Activated naive CD4-positive, alpha-beta T cell (primary cell): ENCODE measurements at places on chromosomes 3 and 15.

GRCh38 chr3:21847005-21847404 is 96.0 kb upstream of the ZNF385D start:
- no peak for DNase-seq

- DNase-seq, result no peak
Observed at GRCh38 chr3:46731795-46732194, 14.1 kb upstream of the PRSS50 start.

DNA sequence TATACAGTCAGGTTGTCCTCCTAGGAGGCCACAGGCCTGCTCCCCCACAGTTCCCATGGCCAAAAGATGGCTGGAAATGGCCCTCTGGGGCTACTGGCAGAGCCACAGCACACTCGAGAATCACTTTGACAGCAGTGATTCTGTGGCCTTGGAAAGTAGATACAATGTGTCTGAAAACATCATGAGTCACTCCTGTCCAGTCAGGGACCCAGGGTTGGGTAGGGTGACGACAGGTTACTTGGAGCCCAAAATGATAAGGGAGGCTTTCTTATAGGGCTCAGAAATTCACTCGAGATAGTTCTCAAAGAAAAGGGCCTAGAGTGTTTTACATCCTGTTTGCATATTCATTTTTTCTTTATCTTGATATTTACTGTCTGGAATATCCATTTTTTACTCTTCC is 24.3 kb downstream of the MRPS25 start:
- no peak for DNase-seq

- no peak for DNase-seq
Observed at GRCh38 chr3:51679777-51680176, 8.7 kb downstream of the TEX264 start.

GRCh38 chr15:73926219-73927002 is at the start of gene LOXL1:
TSS of gene LOXL1 (plus strand) at chr15:73926462. CDS start at chr15:73926784, 322 bp downstream.
- DNase-seq, result no peak

- DNase-seq, result no peak
Observed at GRCh38 chr3:54120657-54121413, 1.5 kb upstream of the CACNA2D3 start.

DNA sequence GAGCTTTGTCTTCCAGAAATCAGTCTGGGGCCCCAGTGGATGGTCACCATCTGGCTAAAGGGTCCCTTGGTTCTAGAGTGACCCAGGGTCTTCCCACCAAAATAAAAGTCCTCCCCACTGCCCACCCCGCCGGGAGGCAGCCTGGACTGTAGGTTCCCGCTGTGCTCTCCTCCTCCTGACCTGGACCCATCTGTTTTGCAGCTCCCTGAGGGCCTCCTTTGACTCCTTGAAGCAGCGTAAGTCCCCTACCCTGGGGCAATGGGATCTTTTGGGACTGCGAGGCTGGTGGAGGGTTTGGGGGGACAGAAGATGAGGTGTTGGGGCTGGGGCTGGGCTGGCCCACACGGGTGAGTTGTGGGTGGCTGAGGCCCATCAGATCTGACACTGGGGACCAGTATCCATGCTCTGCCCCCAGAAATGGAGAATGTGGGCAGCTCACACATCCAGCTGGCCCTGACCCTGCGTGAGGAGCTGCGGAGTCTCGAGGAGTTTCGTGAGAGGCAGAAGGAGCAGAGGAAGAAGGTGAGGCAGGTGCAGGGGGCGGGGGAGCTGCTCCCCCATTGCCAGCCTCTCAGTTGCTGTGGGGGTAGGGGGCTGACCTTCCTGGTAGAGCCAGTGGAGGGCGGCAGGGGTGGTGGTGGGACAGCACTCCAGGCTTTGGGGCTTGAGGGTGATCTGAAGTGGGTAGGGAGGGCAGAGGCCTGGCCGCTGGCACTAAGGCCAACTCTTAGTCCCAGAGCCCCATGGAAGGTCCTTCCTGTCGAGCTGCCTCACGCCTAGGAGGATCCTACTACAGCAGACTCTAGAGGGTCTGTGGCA is 30.4 kb downstream of the PSTPIP1 start:
- DNase-seq, result no peak

DNA sequence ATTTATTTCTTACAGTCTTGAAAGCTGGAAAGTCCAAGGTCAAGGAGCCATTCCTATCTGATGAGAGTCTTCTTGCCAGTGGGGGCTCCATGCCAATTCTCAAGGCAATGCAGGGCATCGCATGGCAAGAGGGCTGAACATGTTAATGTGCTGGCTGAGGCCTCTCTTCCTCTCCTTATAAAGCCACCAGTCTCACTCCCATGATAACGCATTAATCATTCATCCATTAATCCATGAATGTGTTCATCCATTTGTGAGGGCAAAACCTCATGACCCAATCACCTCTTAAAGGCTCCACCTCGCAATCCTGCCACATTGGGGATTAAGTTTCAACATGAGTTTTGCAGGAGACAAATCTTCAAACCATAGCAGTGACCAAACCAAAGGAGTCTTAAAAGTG is 118.3 kb downstream of the PROS1 start:
- DNase-seq, result no peak

DNA sequence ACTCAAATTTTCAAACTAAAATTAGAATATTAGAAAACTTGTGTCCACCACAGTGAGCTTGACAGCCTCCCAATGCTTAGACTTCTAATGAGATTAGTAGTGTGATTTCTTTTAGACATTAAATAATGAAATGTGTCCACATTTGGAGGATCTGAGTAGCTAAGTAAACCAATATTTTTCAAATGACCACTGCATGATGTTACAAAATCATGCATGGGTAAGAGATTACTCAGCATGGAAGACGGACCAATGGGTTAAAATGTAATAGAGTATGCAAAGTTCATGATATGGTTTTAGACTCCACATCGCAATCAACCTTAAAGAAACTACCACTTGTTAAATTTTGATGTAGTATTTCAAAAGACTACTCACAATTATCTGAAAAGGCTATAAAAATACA is 130.6 kb downstream of the IMPG2 start:
- no peak for DNase-seq

GRCh38 chr3:101780661-101781060 is 1.6 kb downstream of the NXPE3 start:
- no peak for DNase-seq

DNA sequence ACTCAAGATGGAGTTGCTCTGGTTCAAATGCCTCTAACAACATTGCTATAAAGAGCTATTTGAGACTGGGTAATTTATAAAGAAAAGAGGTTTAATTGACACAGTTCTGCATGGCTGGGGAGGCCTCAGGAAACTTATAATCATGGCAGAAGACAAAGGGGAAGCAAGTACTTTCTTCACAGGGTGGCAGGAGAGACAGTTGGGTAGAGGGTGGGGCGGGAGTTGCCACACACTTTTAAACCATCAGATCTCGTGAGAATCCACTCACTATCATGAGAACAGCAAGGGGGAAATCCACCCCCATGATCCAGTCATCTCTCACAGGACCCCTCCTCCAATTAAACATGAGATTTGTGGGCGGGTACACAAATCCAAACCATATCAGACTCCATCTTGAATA is 30.7 kb downstream of the MAP2K5 start:
- DNase-seq, result no peak

DNA sequence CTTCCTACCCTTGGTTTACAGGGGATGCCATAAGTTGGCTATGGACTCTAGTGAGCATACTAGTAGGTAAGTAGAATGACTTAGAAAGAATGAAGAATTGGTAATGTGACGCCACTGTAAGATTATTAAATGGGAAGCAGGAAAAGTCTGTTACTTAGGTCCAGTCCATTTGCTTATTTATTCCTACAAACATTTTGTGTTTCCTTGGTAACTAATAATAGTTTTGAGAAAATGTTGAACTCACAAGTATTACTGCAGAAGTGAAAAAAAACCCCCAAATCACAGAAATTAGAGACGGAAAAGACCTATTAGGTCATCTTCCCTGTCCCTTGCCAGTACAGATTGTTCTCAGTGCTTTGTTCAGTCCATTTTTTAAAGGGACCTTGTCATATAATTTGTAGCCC is 63.5 kb downstream of the CMSS1 start:
- no peak for DNase-seq

- no peak for DNase-seq
Observed at GRCh38 chr3:4823385-4823784, 155.9 kb upstream of the BHLHE40 start.

GRCh38 chr15:98427321-98427720 is 221.0 kb upstream of the IGF1R start:
- no peak for DNase-seq

GRCh38 chr3:60013241-60013640 is 963.4 kb upstream of the CFAP20DC start:
- no peak for DNase-seq

DNA sequence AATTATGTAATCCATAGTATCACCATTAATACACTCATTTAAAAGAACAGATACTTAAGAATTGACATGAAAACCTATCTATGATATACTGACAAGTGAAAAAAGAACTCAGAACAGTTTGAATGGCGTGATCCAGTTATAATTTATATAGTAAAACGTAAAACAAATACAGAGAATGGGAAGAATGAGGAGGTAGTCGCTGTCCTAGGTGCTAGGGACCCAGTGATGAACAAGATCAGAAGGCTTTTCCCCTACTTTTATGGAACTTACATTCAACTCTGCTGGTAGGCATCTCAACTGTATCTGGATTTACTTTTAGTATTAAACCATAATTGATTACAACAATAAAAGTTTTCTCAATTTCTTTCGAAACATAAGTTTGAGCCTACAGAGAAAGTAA is 31.8 kb downstream of the GSK3B start:
- no peak for DNase-seq

- no peak for DNase-seq
Observed at GRCh38 chr3:166291186-166291955, 454.1 kb upstream of the BCHE start.

DNA sequence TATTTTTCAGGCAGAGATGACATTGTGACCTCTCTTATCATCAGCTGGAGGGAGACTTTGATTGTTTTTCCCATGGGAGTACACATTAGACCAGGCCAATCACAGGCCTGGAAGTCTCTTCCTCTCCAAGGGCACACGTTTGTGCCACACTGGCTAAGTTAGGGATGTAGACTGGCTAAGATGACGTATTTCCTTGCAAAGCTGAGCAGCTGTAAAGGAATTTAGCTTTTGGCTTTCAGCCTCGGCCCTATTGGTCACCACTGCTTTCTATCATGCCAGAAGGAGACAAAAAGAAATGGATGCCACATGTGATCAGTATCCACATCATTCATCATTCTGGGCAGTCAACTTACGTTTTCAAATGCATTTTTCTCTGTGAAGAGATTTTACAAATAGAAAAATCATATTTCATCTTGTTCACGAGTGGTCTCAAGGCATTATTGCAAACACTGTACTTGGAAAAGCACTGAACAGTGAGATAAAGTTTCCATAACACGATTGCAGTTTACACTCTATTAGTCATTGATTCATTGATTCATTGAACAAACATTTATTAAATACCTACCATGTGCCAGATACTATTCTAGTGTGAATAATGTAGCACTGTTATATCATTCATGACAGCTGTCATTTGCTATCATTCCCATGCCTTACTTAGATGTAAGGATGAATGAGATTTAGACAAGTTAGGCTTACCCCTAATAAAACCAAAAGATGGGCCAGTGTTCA is 27.0 kb upstream of the RNF7 start:
- DNase-seq, result no peak

DNA sequence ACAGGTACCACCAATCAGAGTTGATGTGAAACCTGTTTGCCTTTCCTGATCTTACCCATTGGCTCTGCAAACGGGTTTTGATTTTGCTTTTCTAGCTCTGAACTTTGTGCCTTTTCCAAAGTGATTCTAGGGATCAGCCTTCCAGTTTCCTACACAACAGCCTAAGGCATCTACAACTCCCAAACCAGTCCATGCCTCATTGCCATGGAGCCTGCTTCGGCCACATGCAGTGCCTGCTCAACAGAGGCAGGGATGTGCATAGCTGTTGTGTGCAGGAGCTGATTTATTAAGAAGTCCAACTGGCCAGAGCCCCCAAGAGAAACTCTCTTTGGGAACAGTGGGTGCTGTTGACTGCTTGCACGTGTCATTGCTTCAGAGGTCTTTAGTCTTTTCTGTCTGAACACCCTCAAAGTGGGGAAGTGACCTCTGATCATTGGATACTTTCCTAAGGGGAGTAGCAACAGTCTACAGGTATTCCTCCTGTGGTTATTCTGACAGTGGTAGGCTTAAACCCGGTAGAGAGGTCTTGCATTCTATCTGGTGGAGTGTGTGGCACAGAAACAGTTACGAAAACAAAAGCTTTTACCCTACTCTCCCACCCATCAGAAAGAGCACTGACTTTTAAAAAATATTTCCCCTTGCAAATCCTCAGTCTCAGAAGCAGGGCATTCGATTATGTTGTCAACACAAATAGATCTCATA is 36.6 kb upstream of the THSD4 start:
- no peak for DNase-seq

- DNase-seq, result no peak
Observed at GRCh38 chr3:59608356-59608755, 558.5 kb upstream of the CFAP20DC start.

- DNase-seq, result no peak
Observed at GRCh38 chr3:3862534-3862933, 63.3 kb downstream of the LRRN1 start.

DNA sequence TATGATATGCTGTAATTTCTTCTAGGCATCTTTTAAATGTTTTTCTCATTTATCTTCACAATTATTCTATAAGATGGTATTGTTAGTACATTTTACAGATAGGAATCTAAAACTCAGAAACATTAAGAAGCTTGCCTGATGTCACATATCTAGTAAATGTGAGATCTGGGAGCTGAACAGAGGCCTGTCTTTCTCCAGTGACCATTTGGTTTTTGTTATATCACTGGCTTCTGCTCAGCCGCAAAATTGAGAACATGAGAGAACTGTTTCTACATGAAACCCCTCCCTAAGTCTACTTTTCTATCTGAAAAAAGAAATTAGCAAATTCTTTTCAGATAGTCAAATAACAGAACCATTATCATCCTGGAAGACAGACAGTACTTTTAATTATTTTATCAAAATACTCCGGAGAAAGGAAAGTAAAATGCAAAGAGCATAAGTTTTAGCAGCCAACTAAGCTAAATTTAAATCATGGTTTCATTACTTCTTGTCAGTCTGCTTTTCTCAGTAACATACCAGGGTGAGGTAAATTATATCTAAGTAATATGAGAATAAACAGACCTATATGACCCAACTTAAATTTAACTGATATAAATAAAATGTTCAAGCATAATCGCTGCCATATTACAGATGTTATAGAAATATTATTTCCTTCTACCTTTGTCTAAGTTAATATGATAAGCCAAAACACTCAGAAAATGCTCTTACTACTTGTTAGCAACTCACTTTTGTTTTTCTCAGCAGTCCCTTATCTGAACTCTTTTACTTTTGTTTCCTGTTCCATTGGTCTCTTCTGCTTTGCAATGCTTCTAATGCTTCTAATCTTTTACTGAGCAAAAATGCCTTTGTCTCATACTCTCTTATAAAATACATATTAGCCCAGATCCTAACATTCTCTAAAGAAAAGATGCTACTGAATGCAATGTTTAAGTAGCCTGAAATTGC is 68.0 kb upstream of the MBNL1 start:
- DNase-seq, result no peak

- no peak for DNase-seq
Observed at GRCh38 chr3:196232154-196232881, 16.0 kb downstream of the SLC51A start.

GRCh38 chr3:127911421-127911931 is 3.6 kb upstream of the KBTBD12 start:
- no peak for DNase-seq
